SW480 (cell line): ENCODE measurements at places on chromosomes 7 and 10.

DNA sequence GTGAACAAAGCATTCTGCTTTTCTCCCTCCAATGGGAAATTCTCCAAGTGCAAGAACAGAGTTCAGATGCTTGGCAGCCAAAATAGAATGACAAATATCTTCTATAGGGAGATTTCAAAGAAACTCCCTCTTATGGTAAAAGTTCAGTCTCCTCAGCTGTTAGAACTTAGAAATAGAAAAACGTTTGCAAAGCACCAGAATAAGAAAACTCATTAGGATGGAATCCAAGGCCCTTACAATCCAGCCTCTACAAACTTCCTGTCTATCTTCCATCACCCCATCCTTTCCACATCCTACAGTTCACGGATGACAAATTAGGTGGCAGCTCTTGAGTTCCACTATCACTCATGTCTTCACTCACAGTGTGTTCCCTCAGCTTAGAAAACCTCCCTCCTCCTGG is 25.7 kb downstream of the FAM13C start:
- no peak for DNase-seq

DNA sequence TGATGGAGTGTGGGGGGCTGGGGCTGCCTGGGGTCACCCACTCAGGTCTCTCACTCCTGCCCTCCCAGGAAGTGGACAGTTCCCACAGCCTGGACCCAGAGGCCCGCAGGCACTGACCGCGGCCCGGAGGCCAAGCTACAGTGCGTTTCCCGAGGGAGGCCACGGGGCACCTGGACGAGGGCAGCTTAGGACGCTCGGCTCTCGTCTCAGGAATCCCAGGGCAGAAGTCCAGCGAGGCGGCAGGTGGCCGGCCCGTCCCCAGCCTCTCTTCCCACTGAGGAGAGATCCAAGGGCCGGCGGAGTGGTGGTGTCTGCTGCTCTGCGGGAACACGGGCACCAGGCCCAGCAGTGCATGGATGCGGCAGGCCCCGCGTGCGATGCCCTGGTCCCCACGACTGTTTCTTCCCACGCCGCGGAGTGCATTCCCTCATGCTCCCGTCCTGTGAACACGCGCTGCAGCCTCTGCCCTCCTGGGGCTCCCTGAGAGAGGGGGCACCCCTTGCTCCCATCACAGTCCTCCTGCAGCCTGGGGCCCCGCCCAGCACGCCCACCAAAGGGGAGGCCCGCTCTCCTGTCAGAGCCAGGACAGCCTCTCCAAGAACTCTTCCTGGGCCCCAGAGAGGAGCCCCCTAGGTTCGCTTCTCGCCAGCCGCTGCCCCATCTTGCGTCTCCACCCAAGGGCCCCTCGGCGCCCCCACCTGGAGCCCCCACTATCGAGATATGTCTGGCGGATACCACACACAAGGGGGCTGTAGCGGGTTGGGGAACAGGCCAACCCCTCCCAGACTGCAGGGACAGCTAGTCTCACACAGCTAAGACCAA is 24.3 kb upstream of the GPR146 start:
- no peak for DNase-seq

GRCh38 chr7:151661587-151661986 is 141.9 kb upstream of the RHEB start:
- no peak for DNase-seq

GRCh38 chr7:28955718-28956607 is 2.2 kb downstream of the TRIL start:
- peak; percentile 80 for DNase-seq

DNA sequence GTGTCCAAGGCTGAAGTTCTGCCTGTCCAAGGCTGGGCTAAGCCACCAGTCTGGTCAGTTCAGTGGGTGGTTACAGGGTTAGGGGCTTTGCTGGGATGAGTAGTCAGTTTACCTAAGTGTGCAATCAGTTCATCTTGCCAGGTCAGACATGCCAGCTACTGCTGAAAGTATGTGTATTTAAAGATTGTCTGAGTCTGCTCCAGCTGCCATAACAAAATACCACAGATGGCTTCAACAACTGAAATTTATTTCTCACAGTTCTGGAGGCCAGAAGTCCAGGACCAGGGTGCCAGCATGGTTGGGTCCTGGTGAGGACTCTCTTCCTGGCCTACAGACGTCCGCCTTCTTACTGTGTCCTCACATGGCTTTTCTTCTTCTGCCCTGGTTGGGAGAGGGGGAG is 52.4 kb upstream of the TNS3 start:
- DNase-seq, result no peak

DNA sequence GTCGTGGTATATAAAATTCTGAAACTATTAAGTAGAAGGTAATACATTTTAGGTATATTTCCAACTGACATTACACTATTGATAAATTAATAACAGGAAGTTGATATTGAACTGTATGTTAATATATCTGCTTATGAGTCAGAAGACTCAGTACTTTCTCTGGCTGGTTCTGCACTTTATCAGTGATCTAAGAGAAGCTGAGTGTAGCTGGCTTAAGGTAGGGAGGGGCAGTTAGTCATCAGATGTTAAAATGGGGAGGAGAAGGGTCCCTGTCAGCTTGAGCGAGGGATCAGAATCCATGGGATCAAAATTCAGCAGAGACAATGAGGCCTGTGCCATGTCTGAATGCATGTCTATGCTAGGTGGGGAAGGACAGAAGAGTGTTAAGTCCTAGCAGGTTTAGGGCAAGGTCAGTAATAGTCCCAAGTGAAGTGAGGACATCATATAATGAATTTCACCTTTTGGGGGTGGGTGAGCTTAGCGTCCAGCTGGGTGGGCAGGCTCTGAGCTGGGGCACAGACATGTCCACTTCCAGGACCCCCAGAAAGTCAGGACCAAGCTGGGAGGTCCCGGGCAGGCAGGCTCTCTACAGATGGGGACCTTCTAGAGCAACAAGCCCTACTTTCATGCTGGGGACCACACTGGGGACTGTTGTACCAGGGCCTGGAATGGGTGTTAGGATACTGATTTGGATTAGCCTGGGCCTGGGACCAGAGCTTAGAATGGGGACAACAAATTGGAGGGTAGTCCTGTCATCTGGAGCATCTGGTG is 82.9 kb downstream of the WDFY4 start:
- no peak for DNase-seq

- DNase-seq, result no peak
Observed at GRCh38 chr7:158991824-158992621, 135.7 kb downstream of the DYNC2I1 start.

DNA sequence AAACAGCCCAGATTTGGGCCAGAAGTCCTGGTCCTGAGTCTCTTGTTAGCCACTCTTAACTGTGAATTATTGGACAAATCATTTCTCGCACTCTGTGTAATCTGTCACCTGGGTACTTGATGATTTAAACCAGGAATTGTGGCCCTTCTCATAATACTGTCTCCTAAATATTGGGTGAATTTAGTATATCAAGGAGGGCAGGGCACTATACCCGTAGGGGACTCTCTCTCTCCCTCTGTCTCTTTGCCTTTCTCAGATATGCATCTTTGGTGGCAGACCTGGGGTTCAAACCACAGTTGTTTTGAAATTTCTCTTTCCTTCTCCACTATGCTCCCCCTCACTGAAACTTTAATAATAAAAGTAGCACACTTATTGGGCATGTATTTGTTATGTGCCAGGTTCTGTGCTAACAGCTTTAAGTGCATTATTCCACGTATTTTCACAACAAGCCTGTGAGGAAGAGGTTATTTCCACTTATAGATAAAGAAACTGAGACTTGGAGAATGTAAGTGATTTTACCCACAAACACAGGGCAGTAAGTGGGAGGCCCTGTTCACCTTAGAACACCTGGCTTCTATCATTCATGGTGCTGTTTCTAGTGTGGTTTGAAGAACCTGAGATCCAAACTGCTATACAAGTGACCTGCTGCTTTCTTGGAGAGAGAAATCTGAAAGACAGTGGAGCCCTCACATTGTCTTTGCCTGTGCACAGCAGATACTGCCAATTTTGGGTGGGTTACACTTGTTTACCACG is 11.8 kb downstream of the FAS start:
- DNase-seq, result no peak

DNA sequence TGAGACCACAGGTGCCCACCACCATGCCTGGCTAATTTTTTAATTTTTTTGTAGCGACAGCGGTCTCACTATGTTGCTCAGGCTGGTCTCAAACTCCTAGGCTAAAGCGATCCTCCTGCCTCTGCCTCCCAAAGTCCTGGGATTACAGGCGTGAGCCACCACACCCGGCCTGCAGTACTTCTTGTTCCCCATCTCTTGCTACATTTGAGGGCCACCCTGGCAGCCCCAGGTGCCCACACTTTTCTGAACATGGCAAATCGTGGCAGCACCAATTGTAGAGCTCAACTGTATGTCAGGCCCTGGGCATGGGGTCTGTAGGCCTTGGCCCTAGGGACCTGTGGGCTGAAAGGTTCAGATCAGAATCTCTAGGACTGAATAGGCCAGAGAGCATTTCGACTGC is 25.1 kb upstream of the LIMK1 start:
- no peak for DNase-seq

DNA sequence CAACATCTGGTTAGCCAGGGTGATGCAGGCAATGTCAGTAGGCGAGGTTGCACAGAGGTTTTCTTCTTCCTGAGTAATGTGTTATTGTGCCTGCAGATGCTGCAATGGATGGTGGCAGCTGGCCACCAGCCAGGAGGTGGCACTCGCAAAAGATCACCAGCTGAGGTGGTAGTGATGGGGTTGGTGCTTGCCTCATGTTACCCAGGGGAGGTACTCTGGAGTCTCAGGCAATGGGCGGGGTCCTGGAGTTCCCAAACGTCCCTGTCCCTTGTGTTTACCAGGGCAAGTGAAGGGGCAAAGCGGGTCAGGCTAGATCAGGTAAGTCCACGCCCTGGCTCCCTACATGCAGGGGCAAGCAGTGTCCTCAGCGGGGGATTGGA is 21.1 kb downstream of the CLRN3 start:
- no peak for DNase-seq

- DNase-seq, result peak; percentile 72
Observed at GRCh38 chr7:92698237-92698841, 108.1 kb upstream of the FAM133B start.

GRCh38 chr7:84154991-84155781 is 39.4 kb downstream of the SEMA3A start:
- no peak for DNase-seq

DNA sequence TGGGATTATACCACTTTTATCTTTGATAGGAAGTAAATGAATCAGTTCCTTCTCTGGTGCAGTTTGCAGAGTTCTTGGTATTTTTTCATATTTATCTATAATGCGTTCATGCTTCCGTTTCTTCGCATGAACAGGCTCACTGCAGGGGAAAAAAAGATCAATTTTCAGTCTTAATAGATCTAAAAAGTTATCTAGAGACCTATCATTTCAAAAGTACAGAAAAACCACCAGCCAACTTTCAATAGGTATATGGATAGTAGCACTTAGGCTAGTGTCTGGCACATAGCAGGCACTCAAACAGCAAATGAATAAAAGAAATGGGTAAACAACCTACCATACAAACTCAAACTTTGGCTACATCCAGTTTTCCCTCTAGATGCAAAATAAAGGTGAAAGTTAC is 5.5 kb downstream of the NOC3L start:
- DNase-seq, result no peak

GRCh38 chr7:24576171-24577025 is 3.1 kb downstream of the PALS2 start:
- peak; percentile 86 for DNase-seq

DNA sequence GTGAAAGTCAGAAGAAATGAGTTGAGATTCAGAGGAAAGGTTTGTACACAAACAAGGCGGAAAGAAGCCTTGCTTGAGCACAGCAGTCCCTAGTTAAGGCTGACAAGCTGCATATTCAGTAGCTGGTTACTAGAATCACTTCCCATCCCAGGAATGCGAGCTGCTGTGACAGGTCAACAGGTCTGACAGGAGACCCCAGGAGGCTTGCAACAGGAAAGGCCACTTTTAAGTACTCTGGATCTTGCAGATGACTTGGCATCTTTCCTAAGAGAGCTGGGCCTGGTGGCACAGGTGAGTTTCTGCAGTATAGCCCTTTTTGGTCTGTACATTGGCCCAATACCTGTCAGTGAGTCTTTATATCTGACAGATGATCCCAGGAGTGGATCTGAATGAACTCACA is 35.7 kb upstream of the UNC5B start:
- DNase-seq, result no peak

- DNase-seq, result no peak
Observed at GRCh38 chr10:51109801-51110533, 35.7 kb downstream of the PRKG1 start.

GRCh38 chr7:122257056-122257455 is 47.5 kb downstream of the FEZF1 start:
- no peak for DNase-seq

DNA sequence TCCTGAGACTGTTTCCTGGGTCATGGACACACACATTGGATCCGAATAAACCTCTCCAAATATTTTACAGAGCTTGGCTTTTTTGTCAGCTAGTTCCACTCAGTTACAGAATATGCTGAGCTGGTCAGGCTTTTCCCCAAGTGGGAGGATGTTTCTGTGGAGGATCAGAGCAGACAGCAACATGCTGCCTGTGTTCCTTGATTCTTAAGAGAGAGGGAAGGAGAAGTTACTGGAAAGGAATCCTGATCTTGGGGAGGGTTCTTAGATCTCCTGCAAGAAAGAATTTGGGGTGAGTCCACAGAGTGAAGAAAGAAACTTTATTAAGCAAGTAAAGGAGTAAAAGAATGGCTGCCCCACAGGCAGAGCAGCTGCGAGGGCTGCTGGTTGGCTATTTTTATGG is 76.8 kb upstream of the RPA3 start:
- no peak for DNase-seq

DNA sequence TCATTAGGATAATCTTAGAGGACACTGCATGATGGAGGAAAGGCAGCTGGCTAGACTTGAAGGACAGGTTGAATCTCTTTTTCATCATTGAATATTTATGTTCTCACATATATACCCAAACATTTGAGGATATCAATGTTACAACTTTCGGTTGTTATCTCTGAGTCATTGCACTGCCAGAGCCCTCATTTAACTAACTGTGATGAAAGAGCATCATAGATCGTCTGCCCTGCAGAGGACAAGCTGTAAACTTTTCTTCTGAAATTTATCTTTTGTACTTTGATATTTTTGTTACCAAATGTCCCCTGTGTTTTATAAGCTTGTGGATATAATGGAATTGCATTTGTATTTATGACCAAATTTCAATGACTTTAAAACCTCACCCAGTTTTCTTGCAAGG is 298.7 kb downstream of the PHF14 start:
- no peak for DNase-seq

GRCh38 chr7:38177621-38178003 is 433 bp upstream of the STARD3NL start:
- no peak for DNase-seq

DNA sequence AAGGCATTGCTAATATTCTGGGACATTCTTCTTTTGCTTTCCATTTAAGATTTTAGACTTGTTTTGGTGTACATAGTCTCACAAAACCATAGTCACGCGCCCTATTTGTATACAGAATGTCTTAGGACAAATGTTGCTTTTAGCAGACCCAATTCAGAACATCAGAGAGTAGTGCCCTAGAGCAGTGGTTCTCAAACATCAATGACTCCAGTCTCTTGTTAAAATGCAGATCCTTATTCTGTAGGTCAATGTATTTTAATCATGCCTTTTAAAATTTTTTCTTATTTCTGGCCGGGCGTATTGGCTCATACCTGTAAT is 127.4 kb upstream of the EFCAB10 start:
- DNase-seq, result no peak

- DNase-seq, result no peak
Observed at GRCh38 chr10:56805022-56805421, 444.0 kb upstream of the ZWINT start.
